ENCODE measurements at places on chromosomes 6 and 20.

DNA sequence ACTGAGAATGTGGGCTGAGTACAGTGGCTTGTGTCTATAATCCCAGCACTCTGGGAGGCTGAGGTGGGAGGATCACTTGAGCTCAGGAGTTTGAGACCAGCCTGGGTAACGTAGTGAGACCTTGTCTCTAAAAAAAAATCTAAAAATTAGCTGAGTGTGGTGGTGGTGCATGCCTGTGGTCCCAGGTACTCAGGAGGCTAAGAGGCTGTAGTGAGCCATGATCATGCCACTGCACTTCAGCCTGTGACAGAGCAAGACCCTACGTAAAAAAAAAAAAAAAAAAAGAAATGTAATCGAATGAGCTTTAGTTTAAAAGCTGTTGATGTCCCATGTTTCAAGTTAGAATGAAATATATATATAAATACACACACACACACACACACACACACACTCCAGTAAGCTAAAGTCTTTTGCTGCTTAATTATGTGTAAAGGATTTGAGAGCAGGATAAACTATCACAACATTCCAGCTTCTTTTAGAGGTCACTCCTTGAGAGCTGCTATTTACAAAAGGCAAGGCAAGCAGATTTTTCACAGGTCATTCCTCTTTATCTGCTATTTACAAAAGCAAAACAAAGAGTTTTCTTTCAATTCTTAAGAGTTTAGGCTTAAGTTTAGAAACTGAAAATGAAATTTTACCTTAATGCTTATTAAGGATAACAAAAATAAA is 4.7 kb upstream of the MICAL1 start:
- no peak for DNase-seq

GRCh38 chr6:89554106-89554505 is 84.4 kb downstream of the LYRM2 start:
- DNase-seq = no peak

GRCh38 chr6:53326372-53327016 is 22.3 kb downstream of the ELOVL5 start:
- DNase-seq = peak; percentile 36

- no peak for DNase-seq
Measured at GRCh38 chr6:169850154-169850553, 98.7 kb downstream of the ERMARD start.

- no peak for DNase-seq
Measured at GRCh38 chr20:46176739-46177378, 58.7 kb downstream of the CD40 start.

GRCh38 chr6:5435449-5435848 is 174.1 kb downstream of the FARS2 start:
- DNase-seq = no peak

DNA sequence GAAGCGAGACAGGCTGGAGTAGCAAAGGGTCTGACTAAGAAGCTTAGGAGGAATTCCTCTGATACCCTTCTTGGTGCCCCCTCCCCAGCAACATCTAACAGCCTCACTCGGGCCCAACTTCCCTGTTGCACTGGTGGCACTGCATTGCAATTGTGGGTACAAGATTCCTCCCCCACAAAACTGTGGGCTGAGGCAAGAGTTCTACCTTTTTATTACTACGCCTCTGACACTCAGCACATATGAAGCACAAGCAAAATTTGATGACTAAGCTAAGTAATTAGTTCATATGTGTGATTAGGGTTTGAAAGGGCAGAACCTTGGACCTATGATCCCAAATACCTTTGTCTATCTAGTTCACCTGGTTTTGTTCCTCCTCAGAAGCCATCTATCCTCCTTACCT is 83.5 kb downstream of the ZHX3 start:
- DNase-seq = no peak

GRCh38 chr20:36346256-36346655 is 40.1 kb downstream of the DLGAP4 start:
- DNase-seq = no peak

GRCh38 chr6:31525553-31525931 is 3.2 kb upstream of the MCCD1 start:
- DNase-seq = no peak

DNA sequence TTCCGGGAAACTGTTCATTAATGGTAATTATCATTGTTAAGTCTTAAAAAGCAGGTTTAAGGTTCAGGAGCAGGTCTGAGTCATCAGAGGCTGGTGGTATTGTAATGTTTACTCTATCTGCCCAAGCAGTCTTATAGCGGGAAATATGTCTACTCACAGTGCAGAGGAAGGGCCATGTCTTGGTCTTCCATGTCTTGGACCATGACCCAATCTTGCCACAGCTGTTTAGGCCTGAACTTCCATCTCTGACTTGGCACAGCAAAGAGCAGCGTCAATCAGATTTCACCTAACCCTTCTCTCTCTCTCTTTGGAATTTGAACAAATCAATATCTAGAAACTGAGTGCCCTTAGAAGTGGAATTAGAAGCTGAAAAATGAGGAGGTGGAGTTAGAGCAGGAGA is 25.8 kb downstream of the SLC2A12 start:
- DNase-seq = no peak

DNA sequence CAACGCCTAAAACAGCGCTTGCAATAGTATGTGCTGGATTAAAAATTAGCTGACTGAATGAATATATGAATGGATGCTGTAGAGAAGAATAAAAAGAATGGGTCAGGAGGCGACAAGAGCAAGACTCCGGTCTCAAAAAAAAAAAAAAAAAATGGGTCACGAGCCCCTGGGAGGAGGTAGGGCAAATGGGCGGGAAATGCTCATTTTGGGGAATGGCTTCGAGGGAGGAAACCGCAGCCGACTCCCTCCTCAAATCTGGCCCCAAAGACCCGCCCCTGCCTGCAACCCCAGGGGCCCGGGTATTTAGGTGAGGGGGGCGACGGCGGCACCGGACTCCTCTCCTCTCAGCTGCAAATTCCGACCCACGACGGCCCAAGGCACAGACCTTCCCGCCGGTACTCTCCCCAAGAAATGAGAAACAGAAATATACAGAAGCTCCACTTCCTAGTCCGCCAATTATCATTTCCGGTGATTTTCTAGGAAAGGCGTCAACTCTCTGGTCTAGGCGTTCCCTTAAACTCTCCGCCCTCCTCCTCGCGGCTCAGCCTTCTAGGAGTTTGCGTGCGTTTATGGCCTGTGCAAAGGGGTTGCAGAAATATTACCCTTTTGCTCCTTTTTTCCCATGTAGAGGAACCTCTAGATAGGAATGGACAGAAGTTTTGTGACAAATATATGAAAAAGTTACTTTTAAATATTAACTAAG is at the start of gene ZNF311:
Gene ZNF311 (minus strand): TSS at position 133 of the 703 bp plus-strand sequence. CDS start 1,361 bp downstream, outside the sequence.
- DNase-seq = peak; percentile 66

GRCh38 chr20:52127309-52127708 is 64.3 kb downstream of the ZFP64 start:
- DNase-seq = no peak

DNA sequence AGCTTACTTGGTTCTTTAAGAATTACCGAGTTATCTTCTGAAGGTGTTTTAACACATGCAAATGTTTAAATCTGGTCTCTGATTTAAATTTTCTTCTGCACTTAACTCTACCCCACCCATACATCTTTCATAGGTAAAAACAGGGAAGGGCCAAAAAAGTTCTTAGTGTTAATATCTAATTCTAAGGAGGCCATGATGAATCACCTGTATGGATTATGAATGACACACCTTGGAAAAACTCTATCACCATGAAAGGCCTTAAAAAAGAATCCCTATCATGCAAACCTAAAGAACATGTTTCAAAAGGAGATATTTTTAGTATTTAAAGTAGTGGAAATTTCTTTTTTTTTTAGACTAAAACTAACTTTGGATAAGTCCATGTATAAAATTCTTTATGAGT is 54.7 kb downstream of the SLX4IP start:
- DNase-seq = no peak

- no peak for DNase-seq
Measured at GRCh38 chr6:69974193-69974592, 107.8 kb downstream of the COL19A1 start.

- DNase-seq = no peak
Measured at GRCh38 chr6:116363759-116364158, 7.0 kb upstream of the DSE start.

DNA sequence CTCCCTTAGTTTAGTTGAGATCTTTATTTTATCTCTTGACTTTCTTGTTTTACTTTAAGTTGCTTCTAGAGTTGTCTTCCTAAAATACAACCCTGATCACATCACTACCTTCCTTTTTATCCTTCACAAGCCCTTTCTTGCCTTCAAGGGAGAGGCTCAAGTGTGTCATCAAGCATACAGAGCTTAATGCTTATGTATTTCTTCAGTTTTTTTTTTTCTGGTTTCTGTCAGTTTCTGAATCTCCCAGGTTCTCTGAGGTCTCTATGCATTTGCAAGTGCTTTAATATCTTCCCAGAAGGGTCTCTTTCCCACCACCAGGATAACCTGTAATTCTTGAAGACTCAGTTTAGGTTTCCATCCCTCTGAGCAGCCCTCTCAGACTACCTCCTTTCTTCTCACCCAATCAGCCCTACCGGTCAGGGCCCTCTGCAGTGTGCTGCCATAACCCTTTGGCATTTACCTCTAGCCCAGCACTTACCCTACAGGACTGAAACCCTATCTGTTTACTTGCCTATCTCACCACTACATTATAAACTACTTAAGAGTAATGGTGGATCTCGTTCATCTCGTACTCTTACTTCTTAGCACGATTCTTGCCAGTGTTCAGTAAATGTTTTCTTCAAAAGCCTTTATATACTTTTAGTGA is 36.9 kb downstream of the EYA4 start:
- DNase-seq = no peak

- DNase-seq = no peak
Measured at GRCh38 chr6:119717942-119718341, 368.4 kb upstream of the MAN1A1 start.

DNA sequence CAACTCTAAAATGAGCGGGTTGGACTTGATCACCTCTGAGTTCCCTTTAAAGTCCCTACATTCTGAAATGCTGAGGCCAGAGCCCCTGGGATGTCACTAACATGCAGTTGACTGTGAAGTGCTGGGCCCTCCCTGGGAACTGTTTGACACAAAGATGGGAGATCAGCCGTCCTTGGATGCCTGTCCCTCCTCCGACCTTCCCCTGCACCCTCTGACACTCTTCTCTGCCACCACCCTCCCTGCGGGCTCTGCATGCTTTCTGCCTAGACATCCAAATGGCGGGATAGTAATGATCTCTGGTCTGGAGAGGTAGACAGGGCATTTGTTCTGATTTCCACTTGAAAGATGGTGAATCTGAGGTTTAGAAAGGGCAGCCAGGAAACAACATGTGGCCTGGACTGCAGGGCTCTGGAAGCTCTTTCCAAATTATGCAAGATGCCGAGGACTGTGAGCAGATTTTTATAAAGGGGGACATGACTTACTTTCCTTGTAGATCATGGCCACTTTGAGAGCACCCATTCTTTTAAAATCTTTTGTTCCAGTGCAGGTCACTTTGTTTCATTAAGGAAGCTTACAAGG is 113.2 kb downstream of the ZDHHC14 start:
- DNase-seq = no peak

DNA sequence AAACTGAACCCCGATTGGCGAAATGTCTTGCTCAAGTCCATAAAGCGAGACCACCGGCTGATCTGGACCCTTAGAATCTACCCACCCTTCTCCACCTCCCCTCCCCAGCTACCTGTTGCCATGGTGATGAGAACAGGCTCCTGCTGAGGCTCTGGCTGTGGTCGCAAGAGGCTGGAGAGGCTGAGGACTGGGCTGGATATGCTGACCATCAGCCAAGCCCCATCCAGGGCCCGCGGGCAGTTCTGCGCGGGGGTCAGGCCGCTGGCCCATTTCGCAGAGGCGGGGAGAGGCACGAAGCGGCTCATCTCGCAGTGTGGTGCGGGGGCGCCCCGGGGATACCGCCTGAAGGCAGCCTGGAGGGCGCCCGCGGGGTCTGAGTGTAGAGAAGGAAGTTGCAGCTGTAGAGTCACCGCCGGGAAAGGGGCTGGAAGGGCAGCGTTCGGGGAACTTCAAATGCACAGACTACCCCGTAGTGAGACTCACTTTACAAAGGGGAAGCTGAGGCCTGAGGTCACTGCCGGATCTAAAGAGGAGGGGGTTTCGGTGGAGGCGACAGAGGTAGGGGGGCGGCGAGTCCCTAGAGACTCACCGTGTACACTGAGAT is 671 bp downstream of the TAPBP start:
- peak; percentile 66 for DNase-seq

DNA sequence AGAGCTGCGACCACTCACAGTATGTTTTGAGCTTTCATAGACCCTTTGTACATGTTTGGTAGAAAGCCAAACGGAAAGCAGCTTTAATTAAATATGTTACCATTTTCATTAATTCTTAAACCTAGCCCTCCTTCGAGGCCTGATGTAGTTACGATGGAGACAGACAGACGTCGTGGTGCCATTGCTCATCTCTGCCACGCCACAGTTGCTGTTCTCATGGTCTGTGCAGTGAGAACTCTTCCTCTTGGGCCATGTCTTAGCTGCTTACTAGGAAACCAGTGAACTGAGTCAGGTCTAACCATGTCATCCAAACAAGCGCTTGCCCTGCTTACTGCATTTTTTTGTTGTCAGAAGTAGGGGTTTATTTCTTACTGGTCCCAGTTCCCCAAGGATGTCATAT is 62.8 kb downstream of the SNX9 start:
- DNase-seq = peak; percentile 47

DNA sequence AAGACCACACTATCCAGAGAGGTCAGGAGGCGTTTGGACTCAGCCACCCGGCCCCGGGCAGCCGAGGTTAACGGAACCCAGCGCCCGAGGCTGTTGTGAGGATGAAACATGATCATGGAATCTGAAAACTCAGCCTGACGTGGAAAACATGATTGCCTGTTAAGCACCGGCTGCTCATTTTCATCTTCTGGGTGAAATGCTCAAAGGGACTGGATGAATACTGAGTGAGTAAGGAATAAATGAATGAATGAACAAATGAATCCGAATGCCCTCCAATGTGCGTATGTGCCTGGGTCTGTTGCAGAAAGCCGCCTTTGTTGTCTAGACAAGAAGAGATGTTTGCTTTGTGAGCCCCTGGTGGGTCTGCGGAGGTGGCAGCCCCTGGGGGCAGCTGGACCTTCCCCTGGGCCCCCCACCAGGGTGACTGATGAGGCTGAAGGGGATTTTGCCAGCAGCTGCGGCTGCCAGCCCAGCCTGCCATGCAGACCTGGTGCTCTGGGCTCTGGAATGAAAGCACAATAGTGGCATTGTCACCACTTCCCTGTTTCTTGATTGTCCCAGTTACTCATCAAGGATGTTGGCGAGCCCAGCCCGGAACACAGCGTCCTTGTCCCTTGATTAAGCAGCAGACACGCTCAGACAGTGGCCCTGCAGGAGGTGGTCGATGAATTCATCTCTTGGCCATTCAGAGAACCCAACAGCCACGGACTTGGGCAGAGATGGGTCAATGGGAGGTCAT is 211.1 kb downstream of the ANKRD60 start:
- no peak for DNase-seq

- no peak for DNase-seq
Measured at GRCh38 chr6:75230484-75231325, 12.9 kb downstream of the COX7A2 start.

Data from stimulated activated CD4-positive, alpha-beta T cell treated with anti-CD3 and anti-CD28 coated beads, Interleukin-15, amount 100 ng/mL, for 24 hours (primary cell).